ENCODE measurements at places on chromosomes 7 and 10.

GRCh38 chr7:229184-229964, 37.0 kb downstream of the FAM20C start:
- DNase-seq, result no peak

DNA sequence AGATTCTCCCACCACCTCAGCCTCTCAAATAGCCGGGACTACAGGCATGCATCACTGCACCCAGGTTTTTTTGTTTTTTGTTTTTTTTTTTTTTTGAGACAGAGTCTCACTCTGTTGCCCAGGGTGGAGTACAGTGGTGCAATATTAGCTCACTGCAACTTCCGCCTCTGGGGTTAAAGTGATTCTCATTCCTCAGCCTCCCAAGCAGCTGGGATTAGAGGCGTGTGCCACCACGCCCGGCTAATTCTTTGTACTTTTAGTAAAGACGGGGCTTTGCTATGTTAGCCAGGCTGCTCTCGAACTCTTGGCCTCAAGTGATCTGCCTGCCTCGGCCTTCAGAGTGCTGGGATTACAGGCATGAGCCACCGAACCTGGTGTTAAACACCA, 107.5 kb upstream of the KIF5B start:
- DNase-seq, result no peak

DNA sequence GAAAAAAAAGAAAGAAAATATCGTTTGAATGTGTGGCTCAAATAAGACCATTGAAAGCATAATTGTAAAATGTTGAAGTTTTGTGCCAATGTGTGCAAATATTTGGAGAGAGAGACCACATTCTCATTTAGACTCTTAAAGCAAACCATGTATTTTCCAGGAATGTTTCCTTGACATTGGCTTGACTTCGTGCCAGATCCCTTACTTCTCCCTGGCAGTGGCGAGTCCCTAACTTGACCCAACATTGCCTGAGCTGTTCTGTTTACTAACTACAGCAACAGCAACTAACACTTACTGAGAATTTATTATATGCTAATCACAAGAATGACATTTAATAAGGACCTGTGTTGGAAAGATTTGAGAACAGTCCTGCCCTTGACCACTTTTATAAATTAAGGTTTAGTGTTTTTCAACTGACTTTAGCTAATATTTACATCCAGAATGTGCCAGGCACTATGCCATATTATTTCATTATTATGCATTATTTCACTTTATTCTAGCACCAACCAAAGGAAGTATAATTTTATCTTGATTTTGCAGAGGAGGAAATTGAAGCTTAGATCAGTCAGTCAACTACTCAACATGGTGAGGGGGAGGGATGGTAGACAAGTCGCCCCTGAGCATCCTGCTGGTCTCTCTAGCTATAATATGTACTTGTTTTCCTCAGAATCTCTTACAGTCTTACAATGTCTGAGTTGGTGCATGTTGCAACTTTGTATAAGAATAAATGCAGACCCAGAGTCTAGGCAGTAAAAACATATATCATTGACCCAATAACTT, 29.7 kb downstream of the ZNF467 start:
- no peak for DNase-seq

DNA sequence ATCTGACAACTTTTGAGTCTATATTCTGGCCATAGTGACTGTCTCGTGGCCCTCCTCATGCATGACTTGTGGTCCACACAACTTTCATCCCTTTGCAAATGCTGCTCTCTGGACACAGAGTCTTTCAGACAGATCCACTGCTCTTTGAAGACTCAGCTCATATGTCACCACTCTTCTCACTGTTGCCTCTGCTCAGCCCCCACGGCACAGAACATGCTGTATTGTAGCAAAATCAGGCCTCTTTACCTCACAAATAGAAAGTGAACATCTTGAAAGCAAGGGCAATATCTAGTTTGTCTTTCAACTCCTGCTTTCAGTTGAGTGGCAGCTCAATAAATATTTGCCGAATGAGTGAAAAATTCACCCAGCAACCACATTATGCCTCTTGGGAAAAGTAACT, 443.5 kb downstream of the NRG3 start:
- no peak for DNase-seq

- no peak for DNase-seq
These were observed 280.0 kb upstream of the NRG3 start for GRCh38 chr10:81594991-81595390.

DNA sequence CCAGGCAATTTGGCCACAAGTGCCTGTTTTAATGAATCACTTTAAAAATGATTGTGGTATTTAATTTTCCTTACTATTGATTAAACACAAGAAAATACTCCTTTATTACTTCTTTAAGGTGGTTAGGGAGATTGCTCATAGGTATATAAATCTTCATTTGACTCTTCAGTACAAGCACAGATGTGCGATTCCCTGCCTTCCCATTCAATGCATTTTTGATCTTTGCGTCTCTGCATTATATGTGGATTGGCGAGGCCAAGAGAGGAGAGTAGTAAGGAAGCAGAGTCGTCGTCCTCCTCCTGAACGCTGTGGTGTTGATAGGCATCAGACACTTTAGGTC, 683.7 kb downstream of the LRMDA start:
- DNase-seq, result no peak

GRCh38 chr10:133459454-133460207, 5.9 kb downstream of the SCART1 start:
- no peak for DNase-seq

- DNase-seq, result no peak
These were observed 10.2 kb downstream of the EPHB4 start for GRCh38 chr7:100817097-100817496.

DNA sequence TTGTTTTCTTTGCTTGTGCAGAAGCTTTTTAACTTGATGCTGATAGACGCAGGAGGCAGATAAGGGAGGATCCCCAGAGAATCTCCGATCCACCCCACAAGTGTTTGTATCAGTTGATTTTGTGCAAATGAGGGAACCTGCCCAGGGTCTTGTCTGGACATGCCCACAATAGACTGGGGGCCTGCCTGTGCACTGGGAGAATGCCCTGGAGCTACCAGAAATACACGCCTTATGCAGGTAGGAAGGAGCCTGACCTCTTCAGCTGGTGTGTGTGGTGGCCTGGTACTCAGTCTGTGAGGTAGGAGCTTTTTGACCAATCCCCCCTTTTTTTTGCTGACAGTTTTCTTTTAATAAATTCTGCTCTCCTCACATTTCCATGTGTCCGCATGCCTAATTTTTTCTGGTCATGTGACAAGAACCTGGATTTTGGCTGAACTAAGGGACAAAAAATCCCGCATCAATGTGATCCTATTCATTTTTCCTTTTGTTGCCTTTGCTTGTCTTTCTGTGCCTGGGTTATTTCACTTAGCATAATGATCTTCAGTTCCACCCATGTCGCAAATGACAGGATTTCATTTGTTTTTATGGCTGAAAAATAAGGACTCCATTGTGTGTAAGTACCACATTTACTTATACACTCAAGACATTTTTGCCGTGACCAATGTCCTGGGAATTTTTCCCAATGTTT, 430.6 kb upstream of the NRG3 start:
- DNase-seq, result no peak

- DNase-seq, result no peak
These were observed 345.1 kb downstream of the RNLS start for GRCh38 chr10:88237896-88238614.

DNA sequence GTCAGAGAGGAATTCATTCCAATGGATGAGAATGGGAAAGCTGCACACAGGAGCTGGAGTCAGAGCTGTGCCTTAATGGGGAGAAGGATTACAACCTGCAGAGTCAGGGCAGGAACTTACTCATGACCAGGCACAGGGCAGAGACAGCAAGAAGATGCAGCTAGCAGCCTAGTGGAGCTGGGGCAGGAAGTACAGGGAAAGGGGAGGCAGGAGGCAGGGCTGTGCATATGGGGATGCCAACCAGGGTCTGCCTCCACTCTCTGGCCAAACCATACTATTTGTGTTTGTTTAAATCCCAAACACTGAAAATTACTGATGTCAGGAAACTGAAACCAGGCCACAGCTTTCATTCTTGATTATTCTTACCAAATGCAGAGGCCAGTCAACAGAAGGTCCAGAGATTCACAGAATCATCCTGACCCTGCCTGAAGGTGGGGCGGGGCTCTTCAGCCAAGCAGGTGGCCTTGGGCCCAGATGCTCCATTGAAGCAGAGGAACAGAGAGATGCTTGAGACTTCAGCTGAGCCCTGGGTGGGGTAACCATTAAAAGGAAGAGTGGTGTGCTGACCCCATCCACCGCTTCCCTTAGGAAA, 461.9 kb downstream of the KCNMA1 start:
- no peak for DNase-seq

GRCh38 chr10:14806318-14806717, 31.5 kb downstream of the CDNF start:
- no peak for DNase-seq
